ENCODE measurements at places on chromosomes 3 and 15.

- H3K36me3 ChIP-seq: no peaks in the 10 kb centered on the region
- H3K27me3 ChIP-seq: no peaks in the 10 kb centered on the region
- H3K4me3 ChIP-seq: no peak overlapping the region
- H3K27ac ChIP-seq: no peak overlapping the region
- H3K4me1 ChIP-seq: no peaks in the 10 kb centered on the region
Observed at GRCh38 chr3:49659756-49660155, 14.4 kb upstream of the APEH start.

- peak overlapping the region; percentile 64 for H3K4me3 ChIP-seq
- no peaks in the 10 kb centered on the region for H3K36me3 ChIP-seq
- peak overlapping the region; percentile 86 for H3K27ac ChIP-seq
- H3K4me1 ChIP-seq: peaks cover 35% of the 10 kb centered on the region
- no peak for DNase-seq
- H3K27me3 ChIP-seq: no peaks in the 10 kb centered on the region
Observed at GRCh38 chr15:80151148-80151547, 1.7 kb upstream of the FAH start.

DNA sequence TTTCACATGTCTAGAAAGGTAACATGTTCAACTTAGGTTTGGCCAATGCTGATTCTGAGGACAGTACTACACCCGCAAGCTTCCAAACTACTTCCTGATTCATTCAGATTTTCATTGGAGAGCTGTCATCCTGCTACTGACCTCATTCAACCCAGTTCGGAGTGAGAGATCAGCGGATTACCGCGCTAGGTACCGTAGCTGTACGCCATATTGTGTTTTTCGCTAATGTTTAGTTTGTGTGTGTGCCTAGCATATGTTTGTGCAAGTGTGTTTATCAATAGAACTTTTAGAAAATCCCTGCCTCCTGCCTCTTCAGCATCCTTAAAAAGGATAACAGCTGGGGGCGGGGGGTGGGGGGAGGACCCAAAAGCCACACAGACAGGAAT is 1.1 kb downstream of the ZBTB20 start:
- H3K4me1 ChIP-seq: peaks cover 42% of the 10 kb centered on the region
- peak; percentile 58 for DNase-seq
- H3K27me3 ChIP-seq: no peaks in the 10 kb centered on the region
- no peaks in the 10 kb centered on the region for H3K36me3 ChIP-seq

DNA sequence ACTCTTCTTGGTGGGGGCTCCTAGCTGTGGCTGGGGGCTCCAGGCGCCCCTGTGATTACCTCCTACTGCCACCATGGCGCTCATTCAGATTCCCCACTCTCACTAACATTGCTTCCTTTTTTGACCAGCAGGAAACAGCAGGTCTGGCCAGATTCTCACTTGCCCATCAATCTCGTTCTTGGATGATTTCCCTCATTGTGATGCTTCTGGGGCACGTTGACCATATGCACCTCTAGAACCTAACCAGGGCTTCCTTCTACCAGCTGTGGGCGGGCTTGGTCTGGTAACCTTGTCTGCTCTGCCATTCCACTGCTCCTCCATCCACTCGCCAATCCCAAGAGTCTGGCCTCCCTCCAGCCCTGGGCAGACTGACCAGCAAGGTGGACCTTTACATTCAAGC is 35.9 kb upstream of the PTPN23 start:
- H3K4me1 ChIP-seq: peaks cover 4% of the 10 kb centered on the region
- H3K4me3 ChIP-seq: no peak overlapping the region
- no peak overlapping the region for H3K27ac ChIP-seq
- no peaks in the 10 kb centered on the region for H3K27me3 ChIP-seq
- H3K36me3 ChIP-seq: peaks cover 65% of the 10 kb centered on the region

GRCh38 chr3:125670945-125671344 is 75.6 kb upstream of the OSBPL11 start:
- no peak for DNase-seq
- H3K4me3 ChIP-seq: no peak overlapping the region
- no peak overlapping the region for H3K27ac ChIP-seq
- no peaks in the 10 kb centered on the region for H3K4me1 ChIP-seq
- H3K36me3 ChIP-seq: no peaks in the 10 kb centered on the region
- no peaks in the 10 kb centered on the region for H3K27me3 ChIP-seq

- no peaks in the 10 kb centered on the region for H3K4me1 ChIP-seq
- no peaks in the 10 kb centered on the region for H3K36me3 ChIP-seq
- H3K27ac ChIP-seq: no peak overlapping the region
- H3K4me3 ChIP-seq: no peak overlapping the region
- no peaks in the 10 kb centered on the region for H3K27me3 ChIP-seq
Observed at GRCh38 chr15:96066126-96066525, 264.4 kb upstream of the NR2F2 start.

GRCh38 chr3:191301017-191301416 is 28.2 kb upstream of the CCDC50 start:
- DNase-seq: no peak
- H3K27ac ChIP-seq: no peak overlapping the region
- H3K36me3 ChIP-seq: no peaks in the 10 kb centered on the region
- H3K27me3 ChIP-seq: no peaks in the 10 kb centered on the region
- H3K4me3 ChIP-seq: no peak overlapping the region

GRCh38 chr3:69292959-69293574 is 92.8 kb downstream of the FRMD4B start:
- H3K4me1 ChIP-seq: no peaks in the 10 kb centered on the region
- no peaks in the 10 kb centered on the region for H3K36me3 ChIP-seq
- no peaks in the 10 kb centered on the region for H3K27me3 ChIP-seq
- no peak overlapping the region for H3K27ac ChIP-seq
- DNase-seq: no peak

Data from psoas muscle (tissue), 8 donors.